ENCODE measurements at places on chromosomes 2 and 18.

DNA sequence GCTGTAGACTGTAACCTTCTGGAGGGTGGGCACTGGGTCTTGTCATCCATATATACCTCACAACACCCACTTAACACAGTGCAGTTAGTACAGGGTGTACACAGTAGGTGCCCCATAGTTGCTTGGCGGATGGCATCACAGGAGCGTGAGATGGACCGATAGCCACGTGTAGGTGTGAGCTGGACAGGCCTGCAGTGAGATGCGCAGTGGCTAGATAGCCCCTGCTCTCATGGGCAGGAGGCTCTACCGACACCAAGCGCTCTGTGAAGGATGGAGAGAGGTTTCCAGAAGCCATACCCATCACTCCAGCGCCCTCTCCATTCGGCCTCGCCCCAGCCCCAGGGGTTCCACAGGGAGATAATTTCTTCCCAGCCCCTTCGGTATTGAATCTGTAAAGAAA, 49.5 kb downstream of the CAPN13 start:
- DNase-seq, result no peak

GRCh38 chr2:201798252-201798913, 8.0 kb upstream of the CDK15 start:
- no peak for DNase-seq

DNA sequence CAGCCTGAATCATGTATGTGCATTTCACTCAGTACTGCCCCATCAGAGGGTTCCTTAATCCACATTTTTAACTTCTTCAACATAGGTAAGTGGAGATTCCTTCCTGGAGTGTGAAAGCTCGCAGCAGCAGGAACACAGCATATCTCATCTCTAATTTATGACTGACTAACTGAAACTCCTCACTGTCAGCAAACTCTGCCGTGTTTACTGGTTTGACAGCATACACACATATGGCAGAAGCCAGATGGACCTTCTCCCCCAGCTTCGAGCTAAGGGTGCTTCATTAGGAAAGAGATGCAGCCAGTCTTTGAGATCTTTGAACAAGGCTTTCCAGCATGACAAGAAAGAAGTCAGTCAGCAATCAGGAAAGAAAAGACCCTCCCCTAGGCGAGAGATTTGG, 200.3 kb upstream of the ACVR2A start:
- no peak for DNase-seq

DNA sequence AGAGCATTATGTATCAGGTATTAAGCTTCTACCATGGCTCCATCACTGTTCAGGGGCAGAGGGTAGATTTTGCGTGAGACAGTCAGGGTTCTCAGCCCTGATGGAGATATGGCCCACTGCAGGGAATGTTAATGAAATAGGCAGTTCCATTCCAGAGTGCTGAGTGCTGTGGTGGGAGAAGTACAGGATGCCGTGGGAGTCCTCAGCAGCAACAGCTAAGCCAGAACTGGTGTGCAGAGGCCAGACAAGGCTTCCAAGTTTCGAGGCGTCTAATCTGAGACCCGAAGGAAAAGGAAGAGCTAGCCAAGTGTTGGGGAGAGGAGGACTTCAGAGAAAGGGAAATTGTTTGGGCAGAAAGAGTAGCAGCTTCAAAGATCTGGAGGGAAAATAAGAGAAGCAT, 30.2 kb upstream of the MAPRE2 start:
- no peak for DNase-seq

DNA sequence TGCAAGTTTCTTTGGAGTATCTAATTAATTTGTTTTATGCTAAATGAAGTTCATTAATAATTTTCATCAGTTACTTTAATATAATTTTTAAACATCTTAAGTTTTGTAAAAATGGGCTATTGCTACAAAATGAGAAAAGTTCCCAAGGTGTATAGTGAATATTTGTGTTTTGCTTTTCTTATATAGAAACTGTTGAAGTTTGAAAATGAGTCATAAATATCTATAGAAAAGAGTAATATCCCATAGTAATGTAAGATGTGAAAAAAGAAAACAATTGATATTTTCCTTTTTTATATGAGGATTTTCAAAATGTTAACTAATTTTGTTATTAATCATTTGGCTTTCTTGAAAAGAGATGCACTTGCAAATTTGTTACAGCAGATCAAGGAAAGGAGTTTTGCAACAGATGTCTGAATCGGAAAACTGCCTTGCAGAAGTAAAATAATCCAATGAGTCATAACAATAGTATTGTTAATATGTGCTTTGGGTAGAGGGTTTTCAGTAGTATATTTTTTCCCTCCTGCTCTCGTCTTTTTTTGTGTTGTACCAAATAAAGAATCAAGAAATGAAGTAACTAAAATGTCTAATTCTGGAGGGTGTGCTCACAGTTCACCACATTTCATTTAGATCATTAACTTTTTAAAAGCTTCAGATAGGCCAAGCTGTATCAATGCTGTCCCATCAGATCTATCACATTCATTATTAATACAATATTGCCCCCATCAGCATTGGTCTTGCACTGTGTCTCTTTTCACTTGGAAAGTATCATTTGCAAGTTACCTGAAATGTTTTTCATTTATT, 15.5 kb downstream of the DUSP19 start:
- DNase-seq, result no peak

GRCh38 chr2:215052810-215053209, 85.6 kb downstream of the ABCA12 start:
- no peak for DNase-seq

DNA sequence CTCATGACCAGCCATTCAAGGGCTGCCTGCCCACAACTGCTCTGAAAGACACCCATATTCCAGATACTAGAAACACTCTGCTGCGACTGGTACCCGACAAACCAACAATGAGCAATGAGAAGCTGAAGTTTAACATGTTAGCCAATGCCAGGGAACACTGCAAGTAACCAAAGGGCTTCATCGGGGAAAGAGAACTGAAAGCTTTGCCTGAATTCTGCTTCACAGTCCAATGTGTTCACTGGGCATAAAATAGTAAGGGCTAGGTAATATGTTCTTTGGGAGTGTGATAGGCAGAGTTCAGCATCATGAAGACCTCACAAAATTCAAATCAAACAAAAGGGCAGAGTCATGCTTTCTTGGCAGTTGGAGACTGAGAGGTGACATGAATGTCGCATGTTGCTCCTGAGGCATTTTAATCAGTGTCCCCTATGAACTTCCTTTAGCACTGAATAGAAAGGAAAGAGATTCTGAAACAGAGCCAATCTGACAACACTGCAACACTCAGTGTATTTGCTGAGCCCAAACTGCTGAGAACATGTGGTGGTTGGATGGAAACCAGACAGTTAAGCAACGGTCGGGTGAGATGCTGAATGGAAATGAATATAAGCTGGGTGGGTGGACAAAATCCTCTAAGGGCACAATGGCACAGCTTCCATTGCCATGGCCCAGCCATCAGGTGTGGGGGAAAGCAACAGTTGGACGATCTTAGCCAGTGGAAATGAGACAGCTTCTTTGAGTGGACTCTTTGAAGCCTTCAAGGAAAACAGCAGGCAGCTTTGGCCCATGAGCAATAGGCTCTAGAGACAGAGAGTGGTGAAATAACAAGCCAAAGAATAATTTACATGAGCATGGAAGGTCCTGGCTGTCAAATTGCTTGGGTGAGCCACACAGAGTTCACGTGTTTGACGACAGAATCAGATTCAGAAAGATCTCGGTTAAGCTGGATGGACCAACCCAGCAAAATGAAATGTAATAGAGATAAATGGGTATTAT, 277.5 kb downstream of the AFF3 start:
- no peak for DNase-seq

DNA sequence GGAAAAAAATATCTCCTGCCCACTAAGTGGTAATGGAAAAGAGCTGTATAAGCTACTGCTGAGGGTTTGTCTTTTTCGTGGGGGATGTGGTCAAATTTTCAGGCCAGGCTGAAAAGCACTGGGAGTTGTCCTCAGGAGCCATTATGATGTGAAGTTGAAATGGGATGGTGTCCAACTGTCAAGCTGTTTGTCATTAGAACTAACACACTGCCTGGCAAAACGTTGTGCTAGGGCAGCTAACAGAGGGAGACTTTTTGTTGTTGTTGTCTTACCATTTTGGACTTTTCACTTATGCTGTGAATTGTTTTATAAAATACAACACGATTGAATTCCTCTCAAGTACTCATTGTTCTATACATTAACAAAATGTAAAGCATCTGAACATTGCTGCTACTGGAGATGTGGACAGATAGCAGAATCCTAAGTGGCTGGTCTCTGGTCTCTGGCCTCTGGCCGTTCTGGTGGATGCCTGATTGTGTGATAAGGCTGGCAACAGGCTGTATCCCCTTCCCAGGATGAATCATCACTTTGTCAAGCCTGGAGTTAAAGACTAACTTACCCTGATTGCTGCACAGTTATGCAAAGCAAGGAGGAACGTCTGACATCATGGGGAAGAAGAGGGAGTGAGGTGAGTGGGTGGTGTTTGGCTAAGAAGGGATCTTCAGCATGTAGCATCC, 2.3 kb downstream of the MYO1B start:
- DNase-seq, result peak; percentile 86

DNA sequence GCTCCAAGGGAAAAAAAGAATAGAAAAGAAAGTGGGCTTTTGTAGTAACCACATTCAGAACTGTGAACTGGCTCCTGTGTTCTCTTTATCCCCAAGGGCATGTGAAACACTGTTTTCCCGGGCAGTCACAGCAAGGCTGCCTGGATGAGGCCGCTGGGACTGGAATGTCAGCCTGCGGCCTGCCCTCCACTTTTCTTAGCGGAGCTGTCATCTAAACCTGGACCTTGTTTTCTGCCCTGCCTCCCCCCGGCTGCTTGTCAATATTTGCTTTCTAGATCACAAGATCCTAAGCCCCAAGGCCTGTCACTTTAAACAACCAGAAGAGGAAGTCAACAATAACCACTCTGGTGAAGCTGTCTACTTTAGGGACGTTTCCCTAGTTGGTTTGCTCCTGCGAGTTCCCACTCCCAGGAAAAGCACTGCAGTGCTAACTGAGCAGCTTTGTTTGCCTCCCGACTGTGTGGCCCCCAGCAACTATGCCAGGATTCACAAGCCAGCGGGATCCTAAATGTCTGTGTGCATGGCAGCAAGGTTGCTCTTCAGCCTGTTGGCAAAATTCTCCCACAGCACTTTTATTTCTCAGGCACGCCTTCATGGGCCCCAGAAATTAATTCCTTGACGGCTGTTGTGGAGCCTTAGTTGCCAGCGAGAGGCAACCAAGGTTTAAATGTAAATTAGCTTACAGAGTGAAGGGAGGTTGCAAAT, 30.6 kb downstream of the SOWAHC start:
- peak; percentile 96 for DNase-seq

GRCh38 chr2:98078701-98079100, 8.3 kb upstream of the VWA3B start:
- no peak for DNase-seq

- DNase-seq, result no peak
These were observed 23.6 kb downstream of the THUMPD2 start for GRCh38 chr2:39755466-39755865.

- DNase-seq, result no peak
These were observed 48.4 kb upstream of the BCL2L11 start for GRCh38 chr2:111072220-111072871.

DNA sequence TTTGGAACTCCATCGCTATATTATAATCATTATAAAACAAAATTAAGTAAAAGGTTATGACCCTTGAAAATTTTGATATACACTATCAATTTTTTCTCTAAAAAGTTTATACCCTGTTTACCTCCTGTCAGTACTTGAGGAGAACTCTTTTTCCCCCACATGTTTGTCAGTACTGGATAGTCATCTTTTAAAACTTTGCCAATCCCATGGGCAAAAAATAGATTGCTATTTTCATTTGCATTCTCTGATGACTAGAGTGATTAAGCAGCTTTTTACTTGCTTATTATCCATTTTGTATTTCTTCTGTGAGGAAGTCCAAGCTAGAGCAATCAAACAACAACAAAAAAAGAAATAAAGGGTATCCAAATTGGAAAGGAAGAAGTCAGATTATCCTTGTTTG, 76.4 kb downstream of the DGKD start:
- DNase-seq, result no peak

GRCh38 chr2:133940134-133940533, 313.7 kb upstream of the MGAT5 start:
- peak; percentile 73 for DNase-seq

DNA sequence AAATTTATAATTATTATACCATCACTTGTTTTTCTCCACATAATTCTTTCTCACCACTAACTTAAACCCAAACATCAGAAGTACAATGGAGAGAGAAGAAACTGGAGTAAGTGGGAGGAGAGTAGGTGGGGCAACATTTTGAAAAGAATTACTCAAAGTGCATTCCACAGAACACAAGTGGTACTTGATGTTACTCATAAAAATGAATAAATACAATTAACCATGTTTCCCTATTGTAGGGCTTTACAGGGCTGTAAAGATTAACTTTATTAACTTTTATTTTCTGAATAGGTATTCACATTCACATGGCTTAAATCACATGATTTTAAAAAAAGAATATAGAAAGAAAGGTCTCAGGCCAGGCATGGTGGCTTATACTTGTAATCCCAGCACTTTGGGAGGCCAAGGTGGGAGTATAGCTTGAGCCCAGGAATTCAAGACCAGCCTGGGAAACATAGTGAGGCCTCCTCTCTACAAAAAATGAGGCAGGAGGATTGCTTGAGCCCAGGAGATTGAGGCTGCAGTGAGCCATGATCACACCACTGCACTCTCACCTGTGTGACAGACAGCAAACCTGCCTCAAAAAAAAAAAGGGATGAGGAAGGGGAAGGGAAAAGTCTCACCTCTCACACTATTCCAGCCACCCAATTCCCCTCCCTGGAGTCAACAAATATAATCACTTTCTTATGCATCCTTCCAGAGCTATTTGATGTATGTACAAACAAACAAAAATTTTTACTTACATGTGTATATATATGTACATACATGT, 47.1 kb downstream of the KCNG3 start:
- DNase-seq, result no peak

- DNase-seq, result no peak
These were observed 269.0 kb downstream of the TCF4 start for GRCh38 chr18:55318951-55319441.

DNA sequence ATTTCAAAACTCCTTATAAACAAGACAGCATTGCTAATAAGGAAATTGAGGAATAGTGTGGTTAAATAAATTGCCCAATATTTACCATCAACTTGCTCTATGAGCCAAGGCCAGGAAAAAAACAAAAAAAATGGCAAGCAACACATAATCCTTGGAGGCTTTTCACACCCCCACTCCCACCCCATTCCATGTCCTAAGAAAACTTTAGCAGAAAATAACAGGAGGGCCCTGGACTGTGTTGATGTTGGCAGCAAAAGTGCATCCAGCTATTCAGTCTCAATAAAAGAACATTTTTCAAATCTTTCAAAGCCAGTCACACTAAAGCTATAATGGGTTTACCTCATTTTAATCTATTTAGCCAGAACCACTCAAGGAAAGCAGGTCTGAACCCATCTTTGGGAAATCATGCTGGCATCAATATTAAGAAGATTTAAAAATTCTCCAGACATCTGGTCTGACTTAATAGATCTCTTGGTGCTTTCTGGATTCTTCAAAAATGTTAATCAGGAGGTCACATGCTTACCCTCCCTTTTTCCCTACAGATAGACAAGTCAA, 34.6 kb upstream of the STK17B start:
- no peak for DNase-seq

GRCh38 chr18:60090170-60090569, 190.4 kb downstream of the PMAIP1 start:
- no peak for DNase-seq

- DNase-seq, result peak; percentile 11
These were observed 9.9 kb downstream of the NCAPH start for GRCh38 chr2:96345438-96345837.

GRCh38 chr2:191026377-191026776, 12.4 kb upstream of the STAT1 start:
- no peak for DNase-seq

- DNase-seq, result no peak
These were observed 477.8 kb upstream of the DCC start for GRCh38 chr18:51862051-51862715.

- DNase-seq, result no peak
These were observed 104.0 kb downstream of the HIBCH start for GRCh38 chr2:190215620-190216019.
